ENCODE measurements at places on chromosomes 16 and 17.

- no peak for DNase-seq
Measured at GRCh38 chr16:1501630-1502029, 8.5 kb downstream of the TELO2 start.

DNA sequence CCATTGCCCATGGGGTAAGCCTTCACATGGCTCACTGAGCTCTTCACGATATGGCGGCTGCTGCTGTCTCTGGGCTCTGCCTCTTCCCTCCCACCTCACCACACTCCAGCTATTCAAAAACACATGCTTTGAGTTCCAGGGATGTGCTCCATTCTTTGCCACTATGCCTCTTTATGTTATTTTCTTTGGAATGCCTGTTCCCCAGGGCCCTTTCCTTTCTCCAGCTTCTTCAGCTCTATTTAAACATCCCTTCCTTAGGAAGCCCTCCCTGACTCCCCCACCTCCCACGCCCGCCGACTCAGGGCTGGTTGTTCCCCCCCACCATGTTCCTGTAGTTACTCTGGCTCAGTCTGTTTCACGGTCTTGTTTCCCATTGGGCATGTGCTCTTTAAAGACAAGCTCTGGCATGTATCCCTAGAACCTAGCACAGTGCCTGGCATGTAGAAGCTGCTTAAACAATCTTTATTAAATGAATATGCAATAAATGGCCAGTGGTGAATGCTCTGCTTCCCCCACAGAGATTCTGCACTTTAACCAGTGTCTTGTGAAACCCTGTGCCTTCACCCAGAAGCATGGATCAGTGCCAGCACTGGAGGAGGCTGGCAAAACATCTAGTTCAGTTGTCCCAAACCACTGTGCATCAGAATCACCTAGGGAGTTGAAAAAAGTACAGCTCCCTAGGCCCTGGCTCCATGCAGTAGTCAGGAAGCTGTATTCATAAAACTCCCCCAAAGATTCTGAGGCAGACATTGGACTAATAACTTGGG lies 6.9 kb downstream of the MYCBPAP start:
- DNase-seq = no peak

DNA sequence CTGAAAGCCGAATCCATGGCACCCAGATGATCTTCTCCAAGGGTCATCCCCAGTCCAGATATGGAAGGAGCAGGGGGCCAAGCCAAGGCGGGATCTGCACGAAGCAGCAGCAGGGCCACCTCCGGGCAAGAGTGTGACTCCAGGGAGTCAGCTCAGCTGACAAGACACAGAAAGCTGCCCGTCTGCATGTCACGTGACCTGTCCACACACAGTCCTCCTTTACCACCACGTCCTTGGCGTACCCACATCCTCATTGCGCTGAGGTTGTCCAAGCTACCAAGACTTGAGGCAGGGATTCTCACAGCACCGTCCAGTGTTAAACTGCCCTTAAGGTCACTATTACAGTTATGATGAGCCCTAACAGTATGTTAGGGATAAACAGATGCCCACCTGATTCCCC lies 11.3 kb upstream of the CYTH1 start:
- DNase-seq = no peak

DNA sequence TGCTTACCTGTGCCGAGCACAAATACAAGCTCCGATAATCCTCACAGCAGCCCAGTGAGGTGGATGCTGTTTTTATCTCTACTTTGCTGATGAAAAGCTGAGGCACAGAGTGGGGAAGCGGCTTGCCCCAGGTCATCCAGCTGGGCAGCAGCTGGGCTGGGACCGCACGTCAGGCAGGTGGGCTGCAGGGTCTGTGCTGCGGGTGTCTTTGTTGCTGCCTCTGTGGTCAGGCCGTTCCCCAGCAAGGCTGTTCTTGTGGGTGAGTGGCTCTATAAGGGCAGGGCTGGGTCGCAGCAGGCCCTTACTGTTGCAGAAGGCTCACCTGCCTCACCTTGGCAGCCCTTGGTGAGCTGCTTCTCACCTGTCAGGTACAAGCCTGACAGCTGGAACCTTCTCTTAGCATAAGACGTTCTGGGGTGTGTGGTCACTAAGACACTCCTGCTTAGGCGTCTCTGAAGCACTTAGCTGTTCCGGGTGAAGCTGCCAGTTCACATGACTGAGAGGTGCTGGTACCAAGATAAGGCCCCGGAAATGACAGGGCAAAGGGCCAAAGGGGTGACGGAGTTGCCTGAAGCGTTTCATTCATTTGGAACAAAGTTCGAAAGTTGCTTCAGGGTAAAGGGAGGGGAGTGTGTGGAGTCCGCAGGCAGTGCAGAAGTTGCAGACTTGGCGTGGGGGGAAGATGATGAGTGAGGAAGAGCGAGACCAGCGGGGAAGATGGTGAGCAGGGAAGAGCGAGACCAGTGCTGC lies 17.4 kb downstream of the IRF8 start:
- DNase-seq = no peak

DNA sequence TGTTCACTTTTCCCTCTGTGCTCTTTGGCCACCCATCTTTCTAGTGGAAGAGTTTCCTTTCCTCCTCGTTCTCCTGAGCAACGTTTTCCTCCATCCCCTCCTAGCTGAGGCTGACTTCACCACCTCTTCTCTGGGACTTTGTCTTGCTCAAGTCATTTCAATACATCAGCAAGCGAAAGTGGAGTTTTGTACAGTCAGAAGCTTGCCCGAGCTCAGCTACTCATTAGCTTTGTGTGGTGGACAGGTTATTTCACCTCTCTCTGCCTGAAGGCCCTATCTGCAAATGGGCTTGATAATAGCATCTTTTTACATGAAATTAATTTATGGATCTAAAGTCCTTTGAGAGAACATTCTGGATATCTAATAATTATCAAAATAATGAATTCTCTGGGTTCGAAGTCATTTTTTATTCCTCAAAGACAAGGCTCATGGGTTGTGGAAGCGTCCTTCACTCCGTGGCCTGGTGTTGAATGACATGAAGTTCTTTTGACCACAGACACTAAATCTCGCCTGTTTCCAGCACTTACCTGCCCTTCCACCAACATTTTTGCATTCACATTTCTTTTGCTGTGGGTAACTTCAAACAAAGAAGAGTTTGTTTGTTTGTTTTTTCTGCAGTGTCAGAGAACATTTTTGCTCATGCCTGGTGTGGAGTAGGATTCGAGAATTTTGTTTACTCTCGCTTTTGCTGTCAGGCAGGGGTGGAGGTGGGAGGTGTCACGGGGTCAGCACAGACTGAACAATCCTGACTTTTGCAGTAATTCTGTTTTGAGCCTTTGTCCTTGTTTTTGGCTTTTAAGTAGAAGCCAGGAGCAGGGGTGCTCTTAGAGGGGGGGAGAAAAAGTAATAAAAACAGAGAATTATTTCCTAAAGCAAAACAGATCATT lies 155.0 kb upstream of the CACNG5 start:
- DNase-seq = no peak

GRCh38 chr17:67573987-67574657 lies 143.6 kb upstream of the NOL11 start:
- DNase-seq = no peak

GRCh38 chr17:82108038-82108437 lies 10.0 kb upstream of the FASN start:
- no peak for DNase-seq

- DNase-seq = no peak
Measured at GRCh38 chr16:12429756-12430155, 373.9 kb downstream of the CPPED1 start.

DNA sequence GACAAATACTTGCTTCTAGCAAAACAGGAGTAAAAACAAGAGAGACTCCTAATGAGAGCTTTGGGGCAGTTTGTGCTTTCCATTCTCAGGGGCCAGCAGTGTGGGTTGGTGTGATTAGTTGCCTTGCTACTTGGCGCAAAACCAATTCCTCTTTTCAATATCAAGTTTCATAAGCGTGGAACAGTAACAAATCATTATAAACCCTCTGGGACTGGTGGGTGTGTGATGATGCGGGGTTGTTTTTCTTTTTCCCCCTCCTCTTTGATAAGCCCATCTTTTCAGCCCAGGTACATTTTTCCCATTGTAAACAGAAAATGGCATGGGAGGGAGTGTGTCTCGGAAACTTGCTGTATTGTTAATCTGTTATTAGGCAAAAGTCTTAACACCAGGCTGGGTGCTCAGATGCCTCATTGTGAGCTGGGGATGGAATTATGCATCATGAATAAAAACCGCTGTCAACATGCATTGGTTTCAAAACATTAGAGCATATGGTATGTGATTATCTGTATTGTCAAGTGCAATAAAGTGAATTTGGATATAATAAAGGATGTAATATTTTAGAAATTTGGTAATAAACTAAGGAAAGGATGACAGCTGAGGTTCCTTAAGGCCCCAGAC lies 166.4 kb downstream of the CCDC182 start:
- no peak for DNase-seq

DNA sequence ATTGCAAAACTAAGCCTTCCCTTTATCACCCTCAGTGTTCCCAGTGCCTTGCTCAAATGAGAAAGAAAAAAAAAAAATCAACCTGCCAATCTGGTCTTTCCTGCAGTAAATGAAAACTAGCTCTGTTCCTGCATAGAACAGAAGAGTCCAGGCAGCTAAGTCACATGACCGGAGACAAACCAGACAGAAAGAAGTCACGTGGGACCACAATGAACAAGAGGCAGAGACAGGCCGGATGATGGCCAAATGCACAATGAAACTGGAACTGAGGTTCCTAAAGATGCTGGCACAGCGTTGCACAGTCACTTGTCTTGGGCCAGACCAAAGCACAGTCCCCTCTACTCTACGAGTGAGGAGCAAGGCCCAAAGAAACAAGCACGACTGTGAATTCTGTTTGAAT lies 172.5 kb downstream of the GRIN2A start:
- no peak for DNase-seq

DNA sequence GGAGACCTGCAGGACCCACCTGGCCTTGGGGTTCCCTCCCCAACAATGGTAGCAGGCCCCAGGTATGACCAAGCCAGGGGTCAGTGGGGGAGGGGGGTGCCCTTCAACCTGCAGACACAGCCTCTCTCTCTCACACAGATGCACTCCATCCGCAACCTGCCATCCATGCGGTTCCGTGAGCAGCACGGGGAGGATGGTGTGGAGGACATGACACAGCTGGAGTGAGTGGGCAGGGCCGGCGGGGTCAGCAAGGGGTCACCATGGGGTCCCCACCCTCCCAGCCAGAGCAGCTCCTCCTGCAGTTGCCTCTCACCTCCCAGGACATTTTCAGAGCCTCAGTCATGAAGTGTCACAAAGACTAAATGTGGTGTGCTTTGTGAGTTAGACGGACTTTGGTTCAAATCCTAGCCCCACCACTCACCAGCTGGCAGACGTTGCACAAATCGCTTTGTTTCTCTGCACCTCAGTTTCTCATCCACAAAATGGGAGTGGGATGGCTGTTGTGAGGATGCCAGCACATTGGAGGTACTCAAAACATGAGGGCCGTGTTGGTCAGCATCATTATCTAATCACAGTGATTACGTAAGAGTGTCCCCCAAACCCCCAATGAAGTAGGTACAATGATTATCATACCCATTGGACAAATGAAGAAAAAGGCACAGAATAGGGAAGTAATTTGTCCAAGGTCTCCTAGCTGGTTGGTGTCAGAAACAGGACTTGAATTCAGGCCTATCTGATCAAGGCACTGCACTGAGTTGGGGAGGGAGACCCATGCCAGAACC lies 16.0 kb downstream of the MYO15A start:
- DNase-seq = no peak
